ENCODE measurements at places on chromosomes 2 and 18.

DNA sequence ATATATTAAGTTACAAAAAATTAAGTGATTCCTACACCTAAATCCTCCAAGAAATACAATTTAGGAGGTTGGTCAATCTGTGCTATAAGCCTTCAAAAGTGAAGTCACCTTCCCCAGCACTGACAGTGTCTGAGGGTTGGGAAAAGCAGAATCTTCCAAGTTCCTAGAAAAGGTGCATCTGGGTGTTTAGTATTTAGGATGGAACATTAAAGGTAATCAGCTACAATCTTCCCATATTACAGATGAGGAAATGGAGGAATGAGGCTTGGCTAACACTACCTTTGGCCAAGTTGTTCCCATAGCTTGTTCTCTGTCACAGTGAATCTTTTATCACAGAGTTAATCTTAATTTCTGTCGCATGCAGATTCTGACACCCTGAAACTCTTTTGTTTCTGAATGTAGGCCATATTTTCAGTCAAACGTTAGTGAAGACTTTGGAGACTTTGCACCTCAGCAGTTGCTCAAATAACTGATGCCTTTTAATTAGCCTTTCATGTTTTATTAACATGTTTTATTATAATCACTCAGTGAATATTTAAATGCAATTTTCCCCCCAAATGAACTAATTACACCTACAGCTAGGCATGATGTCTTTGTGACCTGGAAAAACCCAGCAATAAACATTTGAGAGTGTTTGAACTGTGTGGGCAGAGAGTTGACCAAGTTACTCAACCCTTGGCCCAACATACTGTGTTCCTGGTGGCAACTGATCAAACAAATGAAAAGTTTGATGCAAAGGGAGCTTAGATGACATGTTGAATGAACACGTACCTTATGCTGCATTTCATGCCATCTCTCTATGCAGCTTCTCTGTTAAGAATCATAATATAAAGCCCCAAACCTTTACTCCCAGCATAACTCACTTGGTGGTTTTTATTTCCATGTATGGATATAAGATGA lies 17.6 kb downstream of the FN1 start:
- DNase-seq = no peak

- no peak for DNase-seq
Measured at GRCh38 chr2:174544802-174545201, 52.8 kb downstream of the WIPF1 start.

- DNase-seq = no peak
Measured at GRCh38 chr18:7248877-7249276, 18.0 kb downstream of the LRRC30 start.

GRCh38 chr2:27856386-27856785 lies 33.8 kb downstream of the RBKS start:
- DNase-seq = no peak

- no peak for DNase-seq
Measured at GRCh38 chr18:48942554-48943261, 8.1 kb downstream of the SMAD7 start.

- DNase-seq = no peak
Measured at GRCh38 chr2:33336036-33336625, 140.3 kb upstream of the RASGRP3 start.

DNA sequence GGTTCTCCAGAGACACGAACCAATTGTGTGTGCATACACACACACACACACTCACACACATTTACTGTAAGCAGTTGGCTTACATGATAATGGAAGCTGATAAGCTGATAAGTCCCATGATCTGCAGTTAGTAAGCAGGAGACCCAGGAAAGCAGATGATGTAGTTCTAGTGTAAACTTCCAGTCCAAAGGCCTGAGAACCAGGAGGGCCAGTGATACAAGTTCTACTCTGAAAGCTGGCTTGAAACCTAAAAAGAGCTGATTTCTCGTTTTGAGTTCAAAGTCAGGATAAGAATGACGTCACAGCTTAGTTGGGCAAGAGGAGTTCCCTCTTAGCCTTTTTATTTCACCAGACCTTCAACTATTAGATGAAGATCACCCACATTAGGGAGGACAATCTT lies 558.8 kb upstream of the PIK3C3 start:
- no peak for DNase-seq

GRCh38 chr2:229779650-229780049 lies 65.3 kb upstream of the DNER start:
- DNase-seq = no peak

DNA sequence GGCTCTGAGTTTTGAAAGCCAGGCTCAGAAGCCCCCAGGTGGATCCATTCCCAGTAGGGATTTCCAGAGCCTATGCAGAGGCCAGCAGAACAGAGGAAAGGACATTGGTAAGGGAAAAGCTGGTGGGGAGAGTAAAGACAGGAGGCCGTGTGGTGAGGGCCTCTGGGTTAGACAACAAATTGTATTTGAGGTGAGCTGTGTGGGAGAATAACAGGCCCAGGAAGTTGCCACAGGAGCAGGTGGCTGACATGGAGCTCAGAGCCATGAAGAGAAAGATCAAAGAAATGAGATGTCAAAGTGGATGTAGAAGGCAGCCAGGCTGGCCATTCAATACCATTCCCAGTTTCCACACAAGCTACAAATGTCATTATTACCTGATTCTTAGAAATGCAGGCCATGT lies 8.8 kb downstream of the BUB1 start:
- no peak for DNase-seq

DNA sequence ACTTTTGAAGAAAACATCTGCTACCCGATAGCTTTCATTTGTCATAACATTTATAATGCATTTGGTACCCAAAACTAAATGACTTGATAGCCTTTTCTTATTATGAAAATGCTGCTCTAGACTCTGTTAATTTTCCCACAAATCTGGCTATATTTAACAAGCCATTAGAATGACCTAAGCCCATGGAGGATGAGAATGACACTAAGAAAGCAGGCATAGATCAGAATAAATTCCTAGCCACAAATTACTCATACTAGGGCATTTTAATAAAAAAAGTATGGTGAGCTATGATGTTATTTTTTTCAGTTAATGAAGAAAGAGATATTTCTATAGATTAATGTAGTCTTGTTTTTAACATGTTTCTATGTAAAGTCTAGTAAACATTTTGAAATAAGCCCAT lies 1728.3 kb downstream of the SUCLG1 start:
- DNase-seq = no peak

GRCh38 chr18:13443552-13443951 lies 225.0 kb downstream of the LDLRAD4 start:
- no peak for DNase-seq

GRCh38 chr2:108125581-108125980 lies 114.2 kb upstream of the SULT1C3 start:
- no peak for DNase-seq

DNA sequence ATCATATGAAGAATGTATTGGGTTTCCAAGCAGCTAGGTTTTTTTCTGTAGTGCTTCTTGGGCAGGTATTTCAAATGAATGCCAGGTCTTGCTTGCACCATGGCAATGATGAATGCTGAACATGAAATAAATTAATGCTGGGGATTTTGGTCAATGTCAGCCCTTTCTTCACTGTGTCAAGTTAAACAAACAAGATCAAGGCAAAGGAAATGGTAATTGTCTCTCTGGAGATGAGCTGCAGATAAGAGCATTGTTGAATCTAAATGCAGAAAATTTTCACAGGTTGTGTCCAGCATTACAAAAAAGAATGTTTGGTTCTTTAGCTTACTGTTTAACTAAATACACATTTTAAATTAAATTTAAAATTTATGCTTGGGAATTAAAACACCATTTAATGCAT lies 144.3 kb downstream of the GPD2 start:
- no peak for DNase-seq

- DNase-seq = no peak
Measured at GRCh38 chr2:41199334-41199733, 747.4 kb upstream of the SLC8A1 start.

DNA sequence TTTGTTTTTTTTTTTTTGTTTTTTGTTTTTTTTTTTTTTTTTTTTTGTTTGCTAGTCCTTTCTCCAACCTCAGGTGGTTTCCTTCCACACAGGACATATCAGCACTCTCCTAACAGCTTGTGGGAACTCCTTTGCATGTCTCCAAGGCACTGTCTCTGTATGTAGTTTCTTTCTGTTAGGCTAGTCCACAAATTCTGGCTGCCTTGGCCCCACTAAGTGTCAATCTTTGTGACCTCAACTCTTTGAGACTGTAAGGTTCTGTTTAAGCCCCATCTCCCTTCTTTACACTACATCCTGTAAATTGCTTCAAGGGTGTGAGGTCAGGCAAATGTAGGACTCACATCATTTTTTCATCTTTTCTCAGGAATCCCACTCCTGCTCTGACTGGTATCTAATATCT lies 85.1 kb downstream of the NCOA1 start:
- no peak for DNase-seq

DNA sequence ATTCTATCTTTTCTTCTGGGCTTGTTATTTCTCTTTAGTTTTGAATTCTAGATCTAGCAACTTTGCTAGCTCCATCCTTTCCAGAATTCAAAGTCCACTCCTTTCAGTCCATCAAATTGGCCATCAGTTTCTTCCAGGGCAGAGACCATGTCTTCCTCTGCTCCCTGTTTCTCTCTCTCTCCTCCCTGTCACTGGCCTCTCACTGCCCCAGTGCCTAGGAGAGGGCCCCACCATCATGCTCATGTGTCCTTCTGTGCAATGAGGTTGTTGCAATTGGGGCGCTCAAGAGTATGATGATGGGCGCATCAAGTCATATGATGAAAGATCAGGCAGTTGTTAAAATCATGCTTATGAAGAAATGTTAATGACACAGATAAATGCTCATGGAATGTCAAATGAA lies 159.2 kb upstream of the HS6ST1 start:
- DNase-seq = no peak

DNA sequence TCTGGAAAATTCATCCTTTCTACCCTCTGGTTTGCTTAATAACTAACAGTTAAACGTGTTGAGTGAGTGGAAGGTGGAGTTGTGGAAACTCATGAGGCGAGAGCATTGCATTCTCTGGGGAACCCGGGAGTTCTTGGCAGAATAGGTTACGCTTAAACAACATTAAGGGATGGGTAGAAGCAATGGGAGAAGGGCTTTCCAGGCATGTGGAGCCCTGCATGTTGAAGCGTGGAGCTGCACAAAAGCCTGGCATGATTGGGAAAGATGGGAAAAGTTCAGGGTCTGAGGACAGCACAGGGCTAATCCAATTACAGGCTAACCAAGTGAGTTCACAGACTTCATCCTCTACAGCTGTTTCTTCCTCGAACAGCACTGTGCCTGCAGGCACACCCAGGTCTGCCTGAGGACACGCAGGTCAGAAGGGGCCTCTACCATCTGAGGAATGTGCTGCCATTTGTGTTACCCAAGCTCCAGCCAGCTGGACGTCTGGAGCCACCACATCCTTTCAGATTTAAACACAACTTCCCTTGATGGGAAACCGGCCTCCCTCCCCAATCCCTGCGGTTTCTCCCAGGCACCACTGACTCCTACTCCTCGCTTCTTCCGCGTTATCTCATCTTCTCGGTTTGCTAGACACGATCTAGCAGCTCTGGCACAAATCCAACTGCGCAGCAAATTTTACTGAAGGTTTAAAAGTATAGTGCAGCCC lies 164.2 kb downstream of the ANTXR1 start:
- DNase-seq = no peak
